ENCODE measurements at places on chromosomes 1 and 21.

DNA sequence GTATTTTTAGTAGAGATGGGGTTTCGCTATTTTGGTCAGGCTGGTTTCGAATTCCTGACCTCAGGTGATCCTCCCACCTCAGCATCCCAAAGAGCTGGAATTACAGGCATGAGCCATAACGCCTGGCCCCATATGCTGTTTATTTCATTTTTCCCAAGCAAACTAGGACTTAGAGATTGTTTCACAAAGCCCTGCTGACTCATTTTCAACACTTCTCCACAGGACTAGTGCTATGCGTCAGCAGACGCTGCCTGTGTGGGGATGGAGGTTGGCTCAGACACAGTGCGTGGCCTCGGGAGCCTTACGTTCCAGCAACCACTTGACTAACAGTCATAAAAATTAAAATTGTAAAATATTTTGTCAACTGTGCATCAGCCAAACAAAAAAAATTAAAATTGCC is 22.7 kb downstream of the PKNOX1 start:
- peak; percentile 15 for DNase-seq

GRCh38 chr1:32962248-32962896 is 2.2 kb downstream of the RNF19B start:
- no peak for DNase-seq

DNA sequence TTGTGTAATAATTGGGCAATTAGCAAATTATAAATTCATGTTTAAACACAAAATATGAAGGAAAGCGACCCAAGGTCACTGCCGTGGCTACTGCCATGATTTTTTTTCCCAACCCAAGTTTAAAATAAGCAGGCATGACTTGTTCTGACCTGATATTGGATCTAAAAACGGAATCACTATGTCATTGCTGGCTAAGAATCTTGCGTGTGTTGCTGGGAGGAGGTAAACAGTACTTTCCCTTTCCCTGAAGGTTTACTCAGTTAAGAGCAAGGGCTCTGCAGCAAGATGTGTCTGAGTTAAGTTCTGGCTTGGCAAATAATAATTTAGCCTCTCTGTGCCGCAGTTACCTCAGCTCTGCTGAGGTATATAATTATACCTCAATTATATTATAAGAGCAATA is 125.7 kb upstream of the L1TD1 start:
- DNase-seq = no peak

- DNase-seq = no peak
Observed at GRCh38 chr1:206664740-206665139, 20.0 kb upstream of the MAPKAPK2 start.

DNA sequence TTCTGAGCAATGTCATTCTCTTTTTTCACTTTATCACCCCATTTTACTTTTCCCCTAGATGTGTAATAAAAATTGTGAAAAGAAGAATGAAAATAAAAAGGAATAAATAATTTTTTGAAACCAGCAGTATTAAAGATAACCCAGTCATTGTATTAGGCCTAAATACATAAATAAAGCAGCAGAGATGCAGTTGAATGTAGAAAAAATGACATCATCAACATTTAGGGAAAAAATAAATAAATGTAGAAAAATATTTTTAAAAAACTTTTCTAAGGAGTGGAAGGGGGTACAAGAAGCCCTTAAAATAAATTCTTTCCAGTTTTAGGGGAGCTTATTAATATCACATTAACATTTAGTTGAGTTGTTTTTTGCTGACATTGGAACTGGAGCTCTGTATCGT is 15.3 kb upstream of the ENAH start:
- no peak for DNase-seq

GRCh38 chr1:205497351-205497750 is 7.1 kb upstream of the CDK18 start:
- no peak for DNase-seq

DNA sequence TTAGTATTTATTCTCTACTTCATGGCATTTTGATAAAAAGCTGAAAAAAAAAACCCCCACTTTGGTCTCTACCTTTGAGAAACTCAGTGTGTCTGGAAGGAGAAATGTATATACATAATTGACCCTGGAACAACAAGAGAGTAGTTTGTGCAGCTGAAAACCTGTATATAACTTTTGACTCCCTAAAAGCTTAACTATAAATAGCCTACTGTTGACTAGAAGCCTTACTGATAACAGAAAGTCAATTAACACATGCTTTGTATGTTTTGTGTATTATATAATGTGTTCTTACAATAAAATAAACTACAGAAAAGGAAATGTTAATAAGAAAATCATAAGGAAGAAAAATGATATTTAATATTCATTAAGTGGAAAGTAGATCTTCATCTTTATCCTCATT is 88.0 kb downstream of the NEK7 start:
- no peak for DNase-seq

- DNase-seq = no peak
Observed at GRCh38 chr1:219670426-219671149, 57.7 kb upstream of the ZC3H11B start.

DNA sequence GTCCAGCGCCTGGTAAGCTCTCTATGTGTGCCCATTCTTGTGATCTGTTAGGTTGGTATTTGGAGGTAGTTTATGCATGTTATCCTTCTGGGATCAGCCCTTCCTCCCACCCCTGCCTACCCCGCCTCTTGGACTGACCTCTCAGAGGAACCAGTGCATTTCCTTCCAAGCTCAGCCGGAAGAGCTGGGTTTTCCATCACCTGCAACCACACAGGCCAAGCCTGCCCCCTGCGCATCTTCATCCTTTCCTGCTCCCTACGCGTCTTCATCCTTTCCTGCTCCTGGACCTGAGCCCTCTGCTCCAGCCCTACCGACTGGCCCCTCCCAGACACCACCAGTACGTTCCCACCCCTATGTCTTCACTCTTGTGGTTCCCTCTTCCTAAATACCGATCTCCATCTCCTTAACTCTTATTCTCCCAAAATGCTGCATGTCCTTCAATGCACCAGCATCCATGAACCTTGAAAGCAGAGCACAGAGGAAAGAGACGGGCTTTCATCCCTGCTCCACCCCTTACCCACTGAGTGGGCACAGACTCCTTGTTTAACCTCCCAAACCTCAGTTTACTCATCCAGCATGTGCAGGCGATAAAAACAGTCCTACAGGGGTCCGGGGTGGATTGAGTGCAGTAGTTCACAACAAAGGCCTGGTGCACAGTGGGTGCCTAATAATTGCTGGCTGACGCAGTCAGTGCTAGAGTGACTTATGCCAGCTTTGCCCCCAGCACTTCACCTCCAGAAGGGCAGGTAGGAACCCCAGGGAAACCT is 526.3 kb downstream of the MATN1 start:
- no peak for DNase-seq

GRCh38 chr1:204960306-204961125 is 82.5 kb upstream of the CNTN2 start:
- no peak for DNase-seq

DNA sequence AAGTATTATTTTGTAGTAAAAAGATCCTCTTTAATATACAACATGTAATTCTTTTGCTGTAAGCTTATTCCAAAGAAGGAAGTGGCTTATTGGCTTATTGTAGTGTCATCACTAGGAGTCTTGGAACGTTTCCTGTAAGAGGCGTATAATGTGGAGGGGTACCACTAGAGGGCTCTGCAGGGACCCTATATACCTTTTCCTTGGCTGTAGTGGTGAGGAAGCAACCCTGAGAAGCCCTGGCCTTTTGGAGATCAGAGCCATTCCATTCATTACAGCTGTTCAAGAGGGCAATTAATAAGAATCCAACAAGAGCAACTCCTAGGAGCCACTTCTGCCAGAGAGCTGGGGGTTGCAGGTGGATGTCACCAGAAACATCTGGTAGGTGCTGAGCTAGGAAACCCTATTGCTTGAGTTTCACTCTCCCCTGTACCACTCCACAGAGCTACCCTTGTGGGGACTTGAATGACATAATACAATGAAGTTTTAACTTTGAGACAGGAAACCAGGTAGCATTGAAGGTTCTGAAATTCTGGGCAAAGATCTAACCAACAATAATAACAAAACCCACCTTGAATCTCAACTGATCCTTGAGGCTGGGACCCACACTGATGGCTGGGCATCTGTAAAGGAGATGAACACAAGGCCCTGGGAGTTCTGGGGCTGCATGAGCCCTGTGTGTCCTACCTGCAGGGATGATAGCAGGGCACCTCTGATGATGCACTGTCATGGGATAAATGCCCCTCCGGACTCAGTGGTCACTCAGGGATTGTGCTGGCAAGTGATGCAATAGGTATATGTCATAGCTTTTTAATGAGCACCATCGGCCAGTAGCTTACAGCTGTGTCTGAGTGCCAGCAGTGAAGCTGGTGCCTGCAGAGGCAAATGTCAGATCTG is 160.2 kb upstream of the COA6 start:
- DNase-seq = no peak

GRCh38 chr1:96538883-96539282 is 182.7 kb upstream of the PTBP2 start:
- no peak for DNase-seq

- no peak for DNase-seq
Observed at GRCh38 chr1:179318491-179318890, 24.9 kb downstream of the SOAT1 start.

- DNase-seq = no peak
Observed at GRCh38 chr1:93692026-93692425, 10.4 kb upstream of the BCAR3 start.

GRCh38 chr1:37919277-37919676 is 27.6 kb downstream of the INPP5B start:
- peak; percentile 7 for DNase-seq

- no peak for DNase-seq
Observed at GRCh38 chr1:198598796-198599321, 40.0 kb upstream of the PTPRC start.

- no peak for DNase-seq
Observed at GRCh38 chr1:229407206-229408026, 26.5 kb downstream of the ACTA1 start.

DNA sequence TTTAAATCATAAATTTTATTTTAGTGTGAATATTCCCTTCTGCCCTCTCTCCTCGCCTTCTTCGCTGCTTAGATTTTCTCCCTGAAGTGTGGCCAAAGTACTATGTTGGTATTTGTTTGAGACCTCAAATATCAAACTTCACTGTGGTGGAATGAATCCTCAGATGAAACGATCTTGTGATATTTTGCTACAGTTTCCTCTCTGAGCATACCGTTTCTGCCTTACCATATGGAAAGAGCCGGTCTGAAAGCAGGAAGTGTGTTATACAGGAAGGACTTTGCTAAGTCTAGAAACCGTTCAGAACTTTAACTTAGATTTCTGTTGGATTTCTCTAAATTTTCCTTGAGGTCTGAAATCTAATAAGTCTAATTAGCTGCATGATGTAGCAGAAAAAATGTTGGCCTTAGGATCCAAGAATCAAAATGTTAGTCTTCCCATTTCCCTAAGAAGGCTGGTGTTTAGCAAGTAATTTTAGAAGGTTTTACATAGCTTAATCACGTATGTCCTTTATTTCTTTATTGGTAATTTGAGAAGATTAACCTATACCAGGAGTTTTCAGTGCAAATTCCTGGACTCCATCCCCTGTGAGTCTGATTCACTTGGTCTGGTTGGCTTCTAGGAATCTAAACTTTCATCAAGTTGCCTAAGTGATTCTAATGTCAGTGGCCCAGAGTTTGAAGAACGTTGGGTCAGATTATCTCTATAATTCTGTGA is 30.7 kb downstream of the SDCCAG8 start:
- no peak for DNase-seq

GRCh38 chr1:222369148-222369547 is 178.8 kb downstream of the HHIPL2 start:
- DNase-seq = no peak

- DNase-seq = no peak
Observed at GRCh38 chr1:178664278-178664677, 60.8 kb upstream of the RALGPS2 start.

DNA sequence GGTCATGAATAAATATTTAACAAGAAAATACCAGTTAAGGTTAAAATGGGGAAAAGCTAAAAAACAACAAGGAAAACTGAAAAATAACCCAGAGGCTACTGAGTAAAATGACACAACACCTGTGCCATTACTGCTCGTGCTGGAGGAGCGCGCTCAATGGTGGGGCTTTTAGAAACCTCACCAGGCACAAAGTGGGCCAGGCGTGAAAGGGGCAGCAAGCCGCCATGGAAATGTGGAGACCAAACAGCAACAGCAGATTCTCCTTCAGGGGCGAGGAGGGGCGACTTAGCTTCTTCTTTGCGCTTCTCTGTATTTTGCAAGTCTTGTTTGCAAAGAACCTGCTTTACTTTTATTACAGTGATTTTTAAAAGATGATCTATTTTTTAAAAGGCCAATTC is 18.9 kb upstream of the SPATC1L start:
- DNase-seq = no peak

DNA sequence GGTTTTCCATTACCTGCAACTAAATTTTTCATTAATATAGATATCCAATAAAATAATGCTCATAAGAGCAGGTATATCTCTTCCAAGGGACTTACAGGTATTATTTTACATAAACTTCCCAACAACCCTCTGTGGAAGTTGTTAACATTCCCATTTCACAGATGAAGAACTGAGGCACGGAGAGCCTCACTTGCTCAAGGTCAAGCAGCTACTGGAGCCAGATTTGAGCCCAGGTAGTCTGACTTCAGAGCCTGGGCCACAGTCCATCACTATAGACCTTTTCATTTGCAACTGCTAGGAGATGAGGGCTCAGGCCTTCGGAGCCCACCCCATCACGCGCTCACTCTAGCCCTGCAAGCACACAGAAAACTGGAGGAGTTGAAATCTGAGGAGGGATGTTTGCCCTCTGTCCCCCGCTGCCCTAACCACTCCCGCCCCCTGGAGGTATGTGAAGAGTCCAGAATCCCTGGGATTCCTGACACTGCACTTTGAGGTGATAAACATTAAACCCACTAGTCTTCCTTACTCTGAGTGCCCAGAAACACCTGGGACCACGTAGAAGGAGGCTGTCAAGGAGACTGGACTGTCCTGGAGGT is 11.7 kb upstream of the ALPL start:
- no peak for DNase-seq

GRCh38 chr1:76939050-76939816 is 72.0 kb downstream of the ST6GALNAC5 start:
- DNase-seq = no peak

DNA sequence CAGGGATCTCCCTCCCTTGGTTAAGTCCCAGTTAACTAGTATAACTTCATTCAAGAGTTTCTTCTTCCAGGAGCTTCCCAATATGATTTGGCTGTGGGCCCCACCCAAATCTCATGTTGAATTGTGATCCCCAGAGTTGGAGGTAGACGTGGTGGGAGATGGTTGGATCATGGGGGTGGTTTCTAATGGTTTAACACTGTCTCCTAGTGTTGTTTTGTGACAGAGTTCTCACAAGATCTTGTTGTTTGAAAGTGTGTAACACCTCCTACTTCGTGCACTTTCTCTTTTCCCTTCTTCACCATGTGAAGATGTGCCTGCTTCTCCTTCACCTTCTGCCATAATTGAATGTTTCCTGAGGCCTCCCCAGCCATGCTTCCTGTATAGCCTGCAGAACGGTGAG is 251.8 kb upstream of the FGGY start:
- DNase-seq = no peak

GRCh38 chr1:244705261-244706234 is 52.6 kb downstream of the DESI2 start:
- no peak for DNase-seq

Data from stimulated activated CD4-positive, alpha-beta T cell treated with anti-CD3 and anti-CD28 coated beads, Interleukin-1b, Interleukin-23, amount 100 ng/mL, for 48 hours (primary cell).